ENCODE measurements at places on chromosomes 2 and 18.

DNA sequence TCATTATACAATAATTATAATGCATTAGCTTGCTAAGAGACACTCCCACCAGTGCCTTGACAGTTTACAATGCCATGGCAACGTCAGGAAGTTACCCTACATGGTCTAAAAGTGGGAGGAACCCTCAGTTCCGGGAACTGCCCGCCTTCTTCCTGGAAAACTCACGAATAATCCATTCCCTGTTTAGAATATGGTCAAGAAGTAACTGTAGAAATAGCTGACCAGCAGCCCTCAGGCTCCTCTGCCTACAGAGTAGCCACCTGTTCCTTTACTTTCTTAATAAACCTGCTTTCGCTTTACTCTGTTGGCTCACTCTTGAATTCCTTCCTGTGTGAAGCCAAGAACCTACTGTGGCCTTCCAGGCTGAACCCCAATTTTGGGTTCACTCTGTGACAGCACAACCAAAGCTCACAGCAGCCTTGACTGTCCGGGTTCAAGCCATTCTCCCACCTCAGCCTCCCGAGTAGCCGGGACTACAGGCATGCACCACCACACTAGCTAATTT is 20.0 kb upstream of the PTPN2 start:
- DNase-seq, result no peak

DNA sequence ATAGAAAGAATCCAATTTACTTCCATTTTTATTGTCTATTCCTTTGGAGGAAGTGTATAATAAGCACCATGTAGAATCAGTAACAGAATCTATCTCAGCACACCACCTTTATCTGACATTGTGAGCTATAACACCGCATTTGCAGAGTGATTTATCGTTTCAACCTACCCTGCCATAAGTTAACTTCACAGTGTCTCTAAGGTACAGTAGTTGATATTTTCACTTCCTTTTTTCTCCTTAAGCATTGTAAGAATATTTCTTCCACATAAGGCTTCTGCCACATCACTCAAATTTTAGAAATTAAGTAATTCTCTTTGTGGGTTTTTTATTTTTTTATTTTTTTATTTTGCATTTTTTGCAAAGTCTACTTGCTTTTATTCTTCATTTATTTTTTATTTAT is 107.1 kb downstream of the TMX3 start:
- no peak for DNase-seq

GRCh38 chr2:212845941-212846340 is 305.5 kb downstream of the IKZF2 start:
- no peak for DNase-seq

DNA sequence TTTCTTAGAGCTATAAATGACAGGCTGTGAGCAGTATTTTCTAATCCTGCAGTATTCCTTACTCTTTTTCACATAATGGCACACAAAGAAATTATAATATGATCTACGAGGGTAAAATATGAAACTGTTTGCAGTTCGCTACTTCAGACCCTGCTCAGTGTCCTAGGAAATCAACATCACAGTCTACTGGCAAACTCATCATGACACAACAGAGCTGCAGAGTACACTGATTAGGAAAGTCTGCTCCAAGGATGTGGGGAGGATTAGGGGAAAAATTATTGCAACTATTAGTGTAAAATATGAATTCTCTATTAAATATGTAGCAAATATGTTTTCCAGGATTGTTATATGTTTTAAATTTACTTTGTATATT is 149.2 kb upstream of the REG3G start:
- DNase-seq, result no peak

DNA sequence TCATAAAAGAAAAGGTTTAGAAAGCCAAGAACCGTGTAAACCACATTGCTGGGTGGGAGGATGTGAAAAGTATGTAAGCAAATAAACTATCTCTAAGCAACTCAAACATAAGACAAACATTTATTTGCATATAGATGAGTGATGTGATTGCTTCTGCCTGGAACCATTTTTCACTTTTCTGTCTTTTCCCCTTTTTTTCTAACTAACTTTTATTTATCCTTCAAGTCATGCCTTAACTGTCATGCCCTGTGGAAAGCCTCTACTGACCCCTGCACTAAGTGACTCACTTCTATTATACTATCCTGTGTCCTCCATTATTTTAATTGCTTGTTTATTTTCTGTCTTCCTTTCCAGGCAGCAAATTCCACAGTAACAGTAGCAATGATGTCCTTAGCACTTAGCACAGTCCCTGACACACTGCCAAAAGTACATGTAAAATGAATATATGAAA is 87.5 kb upstream of the CTAGE1 start:
- no peak for DNase-seq

GRCh38 chr2:68784188-68784587 is 49.6 kb downstream of the ARHGAP25 start:
- no peak for DNase-seq

- DNase-seq, result no peak
Measured at GRCh38 chr2:163247156-163247846, 408.7 kb upstream of the KCNH7 start.

GRCh38 chr18:65706646-65707045 is 44.2 kb upstream of the CDH7 start:
- no peak for DNase-seq

GRCh38 chr2:71877636-71878035 is 270.0 kb downstream of the CYP26B1 start:
- DNase-seq, result no peak

DNA sequence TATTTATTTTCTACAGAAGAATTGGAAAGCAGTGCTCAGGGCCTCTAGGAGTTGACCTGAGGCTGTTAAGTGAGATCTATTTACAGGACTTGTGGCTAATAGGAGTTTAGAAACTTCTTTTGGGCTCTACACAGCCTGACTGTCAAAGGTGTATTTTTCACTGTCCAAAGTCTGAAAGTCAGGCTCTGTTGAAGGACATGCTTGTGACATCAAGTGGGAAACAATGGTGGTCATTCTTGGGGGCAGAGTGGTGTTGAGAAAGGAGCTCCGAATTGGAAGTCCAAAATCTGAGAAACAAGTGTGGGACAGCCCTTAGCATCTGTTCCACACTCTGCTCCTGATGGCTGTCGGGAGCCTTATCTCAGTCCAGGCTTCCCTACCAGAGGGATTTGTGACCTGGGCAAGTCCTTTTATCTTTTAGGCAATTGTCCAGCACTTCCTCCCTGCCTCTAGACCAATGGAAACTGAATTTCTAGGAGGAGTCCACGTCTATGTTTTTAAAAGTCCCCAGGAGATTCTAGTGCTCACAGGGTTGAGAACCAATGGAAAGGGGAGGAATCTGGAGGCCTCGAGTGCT is 76.4 kb downstream of the LIPG start:
- no peak for DNase-seq

GRCh38 chr18:74081966-74082741 is 65.5 kb downstream of the FBXO15 start:
- no peak for DNase-seq

GRCh38 chr2:67237288-67237687 is 159.8 kb upstream of the ETAA1 start:
- DNase-seq, result no peak

GRCh38 chr18:37392648-37393047 is 172.9 kb downstream of the CELF4 start:
- no peak for DNase-seq

DNA sequence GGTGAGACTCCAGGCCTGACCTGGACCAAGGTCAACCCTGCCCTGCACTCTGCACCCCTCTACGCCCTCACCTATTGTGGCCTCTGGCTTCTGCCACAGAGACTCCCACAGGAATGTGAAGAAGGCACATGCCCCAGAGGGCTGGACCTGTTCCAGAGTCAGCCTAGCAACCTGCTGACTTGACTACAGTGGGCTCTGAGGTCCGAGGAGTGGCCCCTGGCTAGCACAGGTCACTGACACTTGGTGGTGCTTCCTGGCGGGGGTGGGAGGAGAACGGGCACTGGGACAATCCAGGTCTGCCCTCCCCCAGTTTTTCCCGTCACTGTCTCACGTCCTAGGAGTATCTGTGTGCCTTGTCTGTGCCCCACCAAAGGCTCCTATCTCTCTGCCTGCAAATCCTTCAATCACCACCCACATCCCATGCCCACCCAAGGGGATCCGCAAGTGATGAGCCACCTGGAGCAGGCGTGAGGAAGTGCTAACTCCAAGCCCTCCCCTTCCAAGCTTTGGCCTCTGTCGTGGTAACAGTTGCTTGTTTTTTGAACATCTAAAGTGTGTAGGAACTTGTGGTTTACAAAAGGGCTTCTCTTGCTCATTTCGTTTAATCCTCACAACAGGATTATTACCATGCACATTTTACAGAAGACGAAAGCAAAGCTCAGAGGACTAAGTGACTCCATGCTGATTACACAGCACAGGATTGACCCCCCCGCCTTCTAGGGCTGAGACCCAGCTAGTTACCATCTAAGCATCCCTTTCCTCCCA is 86.2 kb downstream of the MCFD2 start:
- DNase-seq, result no peak

GRCh38 chr2:53381271-53381670 is 386.3 kb upstream of the CHAC2 start:
- DNase-seq, result no peak

- DNase-seq, result no peak
Measured at GRCh38 chr18:79910563-79911343, 40.7 kb downstream of the SLC66A2 start.

DNA sequence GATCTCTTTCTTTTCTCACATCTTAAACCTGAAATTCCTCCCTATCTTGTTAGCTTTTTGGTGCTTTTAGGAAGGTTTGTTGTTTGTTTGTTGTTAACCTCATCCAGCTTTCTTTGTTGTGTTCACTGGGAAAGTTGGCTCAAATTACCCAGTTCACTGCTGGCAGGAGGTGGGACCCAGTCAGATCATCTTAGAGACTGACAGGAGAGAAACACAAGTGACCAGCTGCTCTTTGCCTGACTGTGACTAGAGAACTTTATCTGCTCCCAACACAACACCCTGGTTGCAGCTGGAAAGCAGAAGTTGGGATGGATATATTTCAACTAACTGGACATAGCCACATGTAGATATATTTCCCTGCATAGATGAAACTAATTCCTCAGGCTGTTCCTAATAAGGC is 10.0 kb downstream of the MAPK4 start:
- DNase-seq, result no peak

DNA sequence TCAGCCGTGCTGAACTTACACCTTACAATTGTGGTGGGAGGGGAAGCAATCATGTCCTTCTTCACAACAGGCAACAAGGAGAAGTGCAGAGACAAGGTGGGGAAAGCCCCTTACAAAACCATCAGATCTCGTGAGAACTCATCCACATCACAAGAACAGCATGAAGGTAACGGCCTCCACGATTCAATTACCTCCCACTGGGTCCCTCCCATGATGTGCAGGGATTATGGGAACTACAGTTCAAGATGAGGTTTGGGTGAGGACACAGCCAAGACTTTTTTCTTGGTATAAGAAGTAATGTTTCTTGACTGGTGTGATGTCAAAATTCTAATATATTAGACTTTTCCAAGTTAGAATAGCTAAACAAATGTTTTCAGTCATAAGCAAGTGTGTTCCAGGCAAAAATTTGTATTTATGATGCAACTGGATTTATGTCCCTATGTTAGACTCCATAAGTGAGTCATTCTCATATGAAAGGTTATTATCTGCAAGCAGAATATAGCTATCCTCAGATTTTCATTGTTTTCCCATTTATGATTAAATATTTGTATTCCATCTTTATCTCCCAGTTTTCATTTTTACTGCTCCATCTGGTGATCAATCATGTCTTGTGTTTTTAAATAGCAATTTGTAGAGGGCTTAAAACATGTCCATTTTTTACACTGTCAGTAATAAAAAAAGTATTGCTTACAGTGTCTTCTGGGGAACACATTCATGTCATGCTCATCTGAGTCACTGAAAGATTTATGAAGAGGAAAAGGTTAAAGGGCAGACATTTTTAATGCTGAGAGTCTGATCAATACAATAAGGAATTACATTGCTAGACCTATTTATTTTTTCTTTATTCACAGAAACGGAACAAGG is 995.2 kb upstream of the CDH2 start:
- DNase-seq, result no peak

All from T1000 (cell line).